ENCODE measurements at places on chromosomes 13 and 19.

DNA sequence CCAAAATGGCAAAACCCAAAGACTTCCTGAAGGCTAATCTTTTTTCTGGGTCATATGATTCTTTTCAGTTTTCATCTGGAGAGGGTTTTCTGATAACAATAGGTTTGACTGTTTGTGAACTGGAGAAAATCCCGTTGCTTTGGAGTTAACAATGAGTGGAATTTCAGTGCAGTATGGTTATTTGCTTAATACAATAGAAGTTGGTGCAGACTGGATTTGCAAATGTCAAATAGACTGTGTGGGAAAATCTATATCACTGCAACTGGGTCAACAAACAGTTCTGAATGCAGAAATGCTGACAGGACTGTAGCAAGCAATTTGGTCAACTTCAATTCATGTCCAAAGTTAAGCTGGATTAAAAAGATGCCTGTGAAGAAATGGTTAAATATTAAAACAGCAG, 267.5 kb upstream of the ARGLU1 start:
- no peak for DNase-seq

DNA sequence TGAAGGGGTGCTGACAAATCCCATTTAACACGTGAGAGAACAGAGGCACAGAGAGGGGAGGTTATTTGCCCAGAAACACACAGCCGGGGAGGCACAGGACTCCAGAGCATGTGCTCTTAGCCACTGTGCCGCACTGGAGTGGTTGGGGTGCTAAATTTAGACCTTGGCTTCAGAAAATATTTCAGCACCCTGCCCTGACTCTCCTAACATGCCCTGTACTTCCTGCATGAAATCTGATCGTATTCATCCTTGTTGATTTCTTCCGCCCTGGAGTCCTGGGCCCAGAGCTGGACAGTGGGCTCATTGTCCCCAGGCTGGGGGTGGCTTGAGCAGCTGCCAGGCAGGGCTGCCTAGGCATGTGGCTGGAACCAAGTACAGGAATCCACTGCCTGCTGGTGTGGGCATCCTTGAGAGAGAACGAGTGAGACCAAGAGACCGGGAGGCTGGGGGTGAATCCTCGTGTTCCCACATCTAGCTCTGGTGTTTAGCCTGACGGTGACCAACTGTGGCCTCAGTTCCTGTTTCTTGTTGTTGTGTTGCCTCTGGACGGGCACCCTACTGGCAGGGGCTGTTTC, 5.3 kb downstream of the SLC27A1 start:
- no peak for DNase-seq

DNA sequence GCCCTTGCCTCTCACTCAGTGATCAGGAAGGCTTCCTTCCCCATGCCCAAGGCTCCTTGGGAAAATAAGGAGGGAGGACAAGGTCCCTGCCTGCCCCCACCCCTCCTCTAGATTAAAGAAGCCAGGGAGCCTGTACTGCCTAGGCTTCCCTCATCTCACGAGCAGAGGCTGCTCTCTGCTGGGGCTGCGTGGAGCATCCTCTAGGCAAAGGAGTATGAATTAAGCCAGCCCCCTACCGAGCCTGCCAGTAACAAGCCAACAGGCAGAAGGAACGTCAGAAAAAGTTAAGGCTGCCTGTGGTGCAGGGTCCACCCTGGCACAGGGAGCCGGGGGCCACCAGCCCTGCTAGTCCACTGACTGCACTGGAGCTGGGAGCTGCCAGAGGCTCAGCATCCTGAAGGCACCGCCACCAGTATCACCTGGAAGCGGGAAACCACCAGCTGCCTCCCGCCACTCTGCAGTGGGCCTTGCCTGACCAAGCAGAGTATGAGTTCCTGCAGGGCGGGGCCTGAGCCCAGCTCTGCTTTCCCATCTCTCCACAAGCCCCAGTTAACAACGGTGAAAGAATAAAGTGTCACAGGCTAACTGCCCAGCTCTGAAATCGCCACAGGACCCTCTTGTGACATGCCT, 6.8 kb downstream of the NAPA start:
- DNase-seq = no peak

- DNase-seq = no peak
Measured at GRCh38 chr13:37141011-37141410, 35.5 kb upstream of the CSNK1A1L start.

GRCh38 chr13:102935896-102936321, 90.1 kb downstream of the ERCC5 start:
- DNase-seq = no peak

- no peak for DNase-seq
Measured at GRCh38 chr19:50244695-50245094, 41.3 kb downstream of the MYH14 start.

- no peak for DNase-seq
Measured at GRCh38 chr13:78650717-78651083, 8.3 kb downstream of the OBI1 start.

DNA sequence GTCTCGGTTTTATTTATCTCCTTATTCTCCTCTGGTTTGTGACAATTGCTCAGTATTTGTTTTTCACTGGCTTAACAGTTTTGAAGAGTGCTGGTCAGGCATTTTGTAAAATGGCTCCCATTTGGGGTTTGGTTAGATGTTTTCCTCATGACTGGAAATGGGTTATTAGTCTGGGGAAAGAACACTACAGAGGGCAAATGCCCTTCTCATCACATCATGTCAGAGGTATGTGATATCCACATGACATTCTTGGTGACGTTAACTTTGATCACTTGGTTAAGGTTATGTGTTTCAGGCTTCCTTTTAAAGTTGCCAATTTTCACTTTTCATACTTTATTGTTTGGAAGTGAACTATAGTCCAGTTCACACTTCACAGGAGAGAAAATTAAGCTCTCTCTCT, 74.8 kb upstream of the KLHL1 start:
- DNase-seq = no peak

DNA sequence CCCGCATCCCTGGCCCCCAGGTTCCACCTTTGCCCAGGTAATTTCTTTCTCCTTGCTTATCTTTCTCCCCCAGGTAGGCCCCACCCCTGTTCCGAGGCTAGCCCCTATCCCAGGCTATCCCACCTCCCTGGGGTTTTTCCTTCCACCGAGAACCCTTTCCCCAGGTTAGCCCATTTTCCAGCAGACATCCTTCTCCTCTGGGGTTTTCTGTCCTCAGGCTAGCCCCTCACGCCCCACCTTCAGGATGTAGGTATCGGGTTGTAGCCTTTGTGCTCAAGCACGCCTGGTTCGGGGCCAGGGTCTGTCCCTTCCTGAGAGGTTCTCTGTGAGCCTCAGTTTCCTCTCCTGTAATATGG, 837 bp downstream of the FSD1 start:
- no peak for DNase-seq

GRCh38 chr19:29945433-29945832, 3.4 kb downstream of the URI1 start:
- DNase-seq = no peak

DNA sequence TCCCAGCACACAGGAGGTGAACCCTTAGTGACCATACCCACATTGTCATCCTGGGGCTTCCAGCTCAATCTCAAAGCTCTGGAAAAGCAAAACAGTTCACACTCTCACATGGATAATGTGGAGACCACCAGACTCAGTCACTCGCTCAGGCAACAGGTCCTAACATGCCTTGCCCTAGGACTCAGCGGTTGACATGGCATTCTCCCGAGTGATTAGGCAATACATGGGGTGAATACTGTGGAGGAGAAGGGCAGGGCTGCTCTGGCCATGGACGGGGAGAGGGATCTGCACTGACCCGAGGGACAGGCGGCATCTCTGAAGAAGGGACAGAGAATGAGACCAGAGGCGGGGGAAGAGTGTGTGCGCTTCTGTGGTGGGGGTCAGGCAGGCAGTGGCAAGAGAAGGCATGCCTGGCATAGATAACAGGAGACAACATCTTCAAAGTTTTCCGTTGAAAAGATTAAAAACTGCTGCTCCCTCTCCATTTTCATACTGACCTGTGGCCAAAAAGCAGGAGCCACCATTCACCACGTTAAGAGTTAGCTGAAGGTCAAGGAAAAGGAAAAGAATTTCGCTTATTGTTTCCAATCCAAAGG, 44.5 kb upstream of the EPHX3 start:
- DNase-seq = no peak

- DNase-seq = no peak
Measured at GRCh38 chr13:98403076-98403475, 173.8 kb downstream of the STK24 start.

DNA sequence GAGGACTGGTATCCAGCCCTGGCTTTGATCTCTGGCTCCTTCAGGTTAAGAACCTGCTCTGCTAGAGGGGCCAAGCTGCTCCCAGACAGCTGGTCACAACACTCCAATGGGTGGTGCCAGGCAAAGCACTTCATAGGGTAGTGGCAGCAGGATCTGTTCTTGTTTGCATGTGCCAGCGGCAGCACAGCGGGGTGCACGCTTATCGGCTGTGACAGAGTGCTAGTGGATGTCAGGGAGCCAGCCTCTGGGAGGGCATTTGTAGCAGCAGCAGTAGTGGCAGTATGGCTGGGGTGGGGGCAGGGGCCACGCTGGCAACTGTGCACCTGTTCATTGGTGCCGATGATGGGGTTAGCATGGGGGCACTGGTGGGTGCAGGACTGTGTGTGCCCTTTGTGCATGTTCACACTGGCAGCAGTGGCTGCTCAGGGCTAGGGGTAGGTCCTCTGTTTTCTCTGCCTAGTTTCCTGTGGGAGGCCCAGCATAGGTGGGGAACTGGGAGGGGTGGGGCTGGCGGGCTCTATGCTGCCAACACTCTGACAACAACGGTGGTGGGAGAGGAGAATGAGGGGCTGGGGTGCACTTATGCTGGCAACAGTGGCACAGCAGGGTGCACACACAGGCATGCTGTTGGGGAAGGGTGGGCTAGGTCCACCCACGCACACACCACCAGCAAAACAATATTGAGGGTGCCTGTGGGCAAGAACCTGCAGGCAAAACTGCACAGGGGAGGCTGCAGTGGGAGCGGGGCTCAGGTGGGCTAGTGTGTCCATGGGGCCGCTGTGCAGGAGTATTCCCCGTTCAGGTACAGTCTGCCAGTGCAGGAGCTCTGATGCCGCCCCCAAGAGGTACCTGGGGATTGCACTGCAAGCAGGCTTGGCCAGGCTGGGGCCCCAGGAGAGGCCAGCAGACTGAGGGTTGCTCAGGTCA, 19.3 kb downstream of the AP1M1 start:
- DNase-seq = no peak

DNA sequence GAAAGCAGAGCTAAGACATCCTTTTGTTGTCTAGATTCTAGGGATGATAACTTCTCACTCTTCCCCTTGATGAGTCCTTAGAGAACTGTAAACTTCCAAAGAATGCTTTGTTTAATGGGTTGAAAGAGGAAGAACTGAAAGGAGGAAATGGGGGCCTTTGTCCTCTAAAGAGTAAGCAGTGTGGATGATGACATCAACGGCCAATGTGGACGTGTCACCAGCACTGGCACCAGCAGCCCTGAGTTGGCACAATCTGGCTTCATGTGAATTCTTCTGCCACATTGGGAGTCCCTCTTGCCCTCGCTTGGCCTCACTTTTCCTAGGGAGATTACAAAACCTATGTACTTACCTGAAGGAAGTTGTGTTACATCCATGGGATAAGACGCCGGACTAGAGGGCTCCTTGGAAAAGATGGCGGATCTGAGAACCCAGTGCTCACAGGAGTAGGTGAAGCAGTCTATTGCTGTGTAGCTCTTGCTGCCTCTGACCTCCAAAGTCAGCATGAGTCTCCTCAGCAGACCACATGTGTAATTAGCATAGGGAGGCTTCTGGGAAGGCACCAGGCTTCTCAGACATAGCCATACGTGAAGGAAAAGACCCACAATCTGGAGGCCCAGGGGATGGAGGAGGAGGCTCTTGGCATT, 62.8 kb downstream of the RGCC start:
- DNase-seq = no peak

DNA sequence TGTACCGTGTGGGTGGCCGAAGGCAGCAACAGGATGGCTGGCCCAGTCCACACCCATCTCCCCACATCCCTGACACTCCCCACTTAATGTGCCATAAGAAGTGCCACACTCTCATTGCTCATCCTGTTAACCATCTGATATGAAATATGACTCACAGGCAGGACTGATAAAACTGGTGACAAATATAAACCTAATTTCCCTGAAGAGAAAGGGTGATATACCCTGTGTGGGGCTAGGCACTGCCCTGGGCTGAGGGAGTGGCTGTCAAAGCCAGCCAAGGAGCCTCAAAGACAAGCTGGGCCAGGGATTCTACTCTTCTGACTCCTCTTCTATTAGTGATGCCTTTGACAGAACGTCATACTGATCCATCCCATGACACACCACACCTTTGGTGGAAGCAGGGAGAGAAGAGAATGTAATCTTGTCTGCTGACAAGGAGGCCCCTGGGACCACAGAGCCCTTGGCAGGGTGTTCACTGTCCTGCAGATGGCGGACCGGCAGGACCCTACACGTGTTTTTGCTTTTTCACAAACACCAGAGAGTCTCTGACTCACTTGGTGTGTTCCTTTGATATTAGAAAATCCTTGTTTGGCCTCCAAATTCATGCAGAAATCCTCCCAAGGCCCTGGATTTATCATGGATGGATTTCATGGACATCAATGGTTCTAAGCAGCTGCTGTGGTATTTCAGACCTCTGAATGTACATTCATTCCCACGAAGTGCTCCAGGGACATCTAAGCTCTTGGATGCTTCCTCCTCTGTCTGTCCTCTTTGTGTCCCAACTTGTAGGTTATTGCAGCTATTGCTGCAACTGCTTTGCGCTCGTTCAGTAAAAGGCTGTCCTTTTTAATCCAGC, 98.0 kb upstream of the WASF3 start:
- DNase-seq = no peak

DNA sequence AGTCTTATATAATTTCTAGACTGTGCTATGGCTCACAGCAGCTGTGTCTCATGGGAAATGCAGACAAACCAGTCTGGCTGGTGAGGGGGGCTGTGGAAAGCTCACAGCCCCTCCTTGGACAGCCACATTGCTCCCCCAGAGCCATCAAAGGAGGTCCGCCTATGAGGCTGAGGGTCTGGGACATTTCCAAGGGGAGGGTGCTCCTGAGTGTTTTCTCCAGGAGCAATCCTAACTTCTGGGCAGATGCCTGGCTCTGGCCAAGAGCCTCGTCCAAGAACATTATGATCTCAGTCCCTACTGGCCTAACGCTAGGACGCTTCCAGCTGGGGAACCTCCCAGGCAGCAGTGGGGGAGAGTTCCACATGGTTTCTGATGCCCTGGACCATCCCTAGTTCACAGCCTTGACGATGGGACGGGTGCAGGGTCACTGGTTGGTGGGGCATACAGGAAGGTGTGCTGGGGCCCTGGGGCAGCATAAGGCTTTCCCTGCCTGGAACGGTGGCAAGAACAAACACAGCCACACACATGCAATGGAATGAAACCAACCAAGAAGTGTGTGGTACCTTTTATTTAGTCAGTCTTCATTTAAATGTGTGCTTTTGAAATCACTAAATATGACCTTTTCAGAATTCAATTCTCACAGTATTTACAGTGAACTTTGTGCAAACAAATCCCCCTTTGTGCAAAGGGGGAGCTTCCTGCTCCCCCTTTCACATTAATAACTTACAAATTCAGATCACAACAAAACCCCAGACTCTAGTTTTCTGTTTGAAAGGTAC, 60.6 kb downstream of the CDADC1 start:
- DNase-seq = no peak

- peak; percentile 90 for DNase-seq
Measured at GRCh38 chr19:8505680-8506401, 3.4 kb upstream of the PRAM1 start.

DNA sequence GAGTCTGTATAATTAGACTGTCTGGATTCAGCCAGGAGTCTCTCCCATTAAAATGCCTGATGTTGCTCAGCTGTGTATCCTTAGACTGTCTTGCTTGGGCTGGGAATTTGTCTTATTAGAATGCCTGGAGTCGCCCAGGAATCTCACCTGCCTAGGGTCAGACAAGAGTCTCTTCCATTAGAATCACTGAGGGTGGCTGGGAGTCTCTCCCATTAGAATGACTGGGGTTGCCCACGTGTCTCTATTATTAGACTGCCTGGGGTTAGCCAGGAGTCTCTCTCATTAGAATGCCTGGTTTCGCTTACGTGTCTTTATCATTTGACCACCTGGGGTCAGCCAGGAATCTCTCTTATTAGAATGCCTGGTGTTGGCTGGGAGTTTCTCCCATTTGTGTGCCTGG, 1450.0 kb downstream of the UQCRFS1 start:
- DNase-seq = no peak

Measured in GM19239 (cell line).